ENCODE measurements at places on chromosomes 4 and X.

DNA sequence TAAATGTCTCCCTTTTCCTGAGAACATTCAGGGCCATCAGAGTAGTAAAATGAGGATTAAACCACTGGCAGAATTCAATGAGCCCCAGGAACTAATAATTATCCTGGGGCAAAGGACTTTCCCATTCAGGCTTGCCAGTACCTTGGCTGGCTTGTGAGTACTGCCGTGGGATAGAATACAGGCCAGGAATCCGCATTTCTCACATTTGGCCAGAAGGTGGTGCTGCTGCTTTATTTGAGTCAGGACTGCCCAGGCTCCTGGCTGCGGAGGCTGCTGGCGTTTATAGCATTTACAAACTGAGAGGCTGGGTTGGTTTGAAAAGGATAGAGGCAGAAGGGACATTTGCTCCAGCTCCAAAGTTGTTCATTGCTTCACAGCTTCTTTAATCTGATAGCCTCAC is 91.4 kb downstream of the RTL9 start:
- DNase-seq = peak; percentile 21

DNA sequence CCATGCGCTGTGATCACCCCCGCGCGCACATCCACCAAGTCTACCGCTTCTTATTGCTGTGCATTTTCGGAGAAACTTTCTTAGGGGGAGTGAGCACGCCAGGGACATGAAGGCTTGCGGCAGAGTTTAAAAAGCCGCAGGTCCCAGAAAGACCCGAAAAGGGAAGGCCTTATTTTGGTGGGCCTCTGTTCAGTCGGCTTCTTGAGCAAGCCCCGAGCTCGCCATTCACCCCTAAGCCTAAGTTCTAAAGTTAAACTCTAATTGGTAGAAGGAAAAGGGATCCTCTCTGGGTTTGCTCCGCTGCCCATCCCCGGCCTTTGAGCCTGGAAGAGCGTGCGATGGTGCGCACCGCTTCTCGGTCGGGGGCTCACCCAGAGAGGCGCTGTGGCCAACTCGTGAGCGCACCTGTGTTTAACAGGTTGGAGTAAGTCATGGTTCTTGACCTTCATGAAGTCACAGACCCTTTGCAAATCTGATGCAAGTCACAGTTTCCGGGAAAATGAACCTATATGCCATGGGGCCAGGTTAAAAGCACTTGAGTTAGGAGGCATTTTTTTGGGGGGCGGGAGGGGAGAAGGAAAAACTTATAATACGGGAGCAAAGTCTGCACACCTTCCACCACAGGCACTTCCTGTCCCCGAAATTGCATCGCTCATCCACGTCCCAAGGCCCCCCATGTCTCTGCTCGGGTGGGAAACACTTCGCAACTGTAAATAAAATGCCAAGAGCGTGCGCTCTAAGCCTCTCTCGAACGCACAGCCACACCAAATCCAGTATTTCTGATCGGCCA is 1.9 kb downstream of the PHOX2B start:
- DNase-seq = no peak

DNA sequence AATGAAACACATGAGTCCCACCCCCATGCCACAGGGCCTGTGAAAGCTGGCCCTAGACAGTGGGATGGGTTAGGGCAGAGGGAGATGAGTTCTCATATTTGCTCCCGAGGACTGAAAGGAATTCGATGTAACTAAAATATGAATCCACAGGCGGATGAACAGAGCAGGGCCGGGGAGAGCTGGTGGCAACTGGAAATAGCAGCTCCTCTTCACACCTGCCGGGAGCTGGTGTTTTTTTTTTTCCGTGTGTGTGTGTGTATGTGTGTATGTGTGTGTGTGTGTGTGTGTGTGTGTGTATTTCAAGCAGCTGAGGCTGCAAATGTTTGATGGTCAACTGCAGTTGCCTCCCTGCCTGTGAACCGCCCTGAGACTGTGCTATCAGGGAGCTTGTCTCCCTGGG is 115.1 kb upstream of the PSAPL1 start:
- no peak for DNase-seq

GRCh38 chr4:82521283-82521682 is 40.5 kb downstream of the TMEM150C start:
- DNase-seq = no peak

DNA sequence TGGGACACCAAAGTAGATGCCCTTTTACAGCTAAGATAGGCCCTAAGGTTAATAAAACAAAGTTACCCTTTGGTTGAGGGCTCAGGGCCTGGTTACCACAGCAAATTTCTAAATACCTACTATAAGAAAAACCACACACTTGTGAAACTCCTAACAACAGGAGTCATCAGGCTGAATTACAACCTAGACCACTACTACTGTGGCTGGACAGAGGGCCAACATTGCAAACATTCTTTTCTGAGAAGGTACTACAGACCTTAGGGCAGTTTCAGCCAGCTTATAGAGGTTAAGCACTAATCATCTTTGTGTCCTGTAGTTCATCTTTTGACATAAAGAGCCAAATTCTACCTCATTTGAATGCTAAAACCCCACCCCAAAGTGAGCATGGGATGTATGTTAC is 504.0 kb downstream of the RAPGEF2 start:
- no peak for DNase-seq

- no peak for DNase-seq
These were observed 33.8 kb upstream of the ARMCX2 start for GRCh38 chrX:101693476-101693875.

DNA sequence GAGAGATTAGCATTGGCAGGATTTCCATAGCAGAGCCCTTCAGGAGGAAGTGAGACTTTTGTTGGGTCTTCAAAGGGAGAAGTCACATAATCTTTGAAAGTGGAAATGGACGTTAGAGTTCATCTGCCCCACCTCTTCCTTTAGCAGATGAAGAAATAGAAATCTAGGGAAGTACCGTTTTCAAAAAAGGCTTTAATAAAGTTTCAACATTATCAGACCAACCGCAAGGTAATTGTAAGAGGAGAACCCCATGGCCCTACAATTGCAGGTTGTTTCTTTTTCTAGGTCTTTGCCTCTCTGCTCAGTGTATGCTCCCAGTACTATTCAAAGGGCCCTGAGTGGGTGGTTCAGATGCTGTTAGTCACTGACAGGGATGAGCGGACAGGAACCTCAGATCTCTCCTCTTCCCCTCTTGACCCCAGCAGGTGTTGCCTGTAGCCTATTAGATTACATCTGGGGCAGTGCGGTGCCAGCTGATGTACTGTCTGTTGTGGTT is 48.6 kb upstream of the AP1S2 start:
- DNase-seq = no peak
